ENCODE measurements at places on chromosomes 3 and 15.
A peak's percentile ranks its signal among the peaks of the same experiment; 100 is the strongest.

DNA sequence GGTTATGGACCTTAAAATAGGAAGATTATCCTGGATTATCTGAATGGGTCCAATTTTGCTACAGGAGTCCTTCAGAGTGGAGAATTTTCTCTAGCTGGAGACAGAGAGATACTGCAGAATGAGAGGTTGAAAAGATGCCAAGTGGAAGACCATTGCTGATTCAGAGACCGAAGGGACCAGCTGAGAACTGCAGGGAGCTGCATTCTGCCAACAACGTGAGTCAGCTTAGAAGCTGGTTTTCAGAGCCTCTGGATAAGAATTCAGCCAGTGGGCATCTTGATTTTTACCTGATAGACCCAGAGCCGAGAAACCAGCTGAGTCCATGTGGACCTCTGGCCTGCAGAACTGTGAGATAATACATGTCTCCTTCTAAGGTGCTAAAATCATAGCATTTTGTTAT is 234.0 kb downstream of the NR2F2 start:
- DNase-seq: no peak

DNA sequence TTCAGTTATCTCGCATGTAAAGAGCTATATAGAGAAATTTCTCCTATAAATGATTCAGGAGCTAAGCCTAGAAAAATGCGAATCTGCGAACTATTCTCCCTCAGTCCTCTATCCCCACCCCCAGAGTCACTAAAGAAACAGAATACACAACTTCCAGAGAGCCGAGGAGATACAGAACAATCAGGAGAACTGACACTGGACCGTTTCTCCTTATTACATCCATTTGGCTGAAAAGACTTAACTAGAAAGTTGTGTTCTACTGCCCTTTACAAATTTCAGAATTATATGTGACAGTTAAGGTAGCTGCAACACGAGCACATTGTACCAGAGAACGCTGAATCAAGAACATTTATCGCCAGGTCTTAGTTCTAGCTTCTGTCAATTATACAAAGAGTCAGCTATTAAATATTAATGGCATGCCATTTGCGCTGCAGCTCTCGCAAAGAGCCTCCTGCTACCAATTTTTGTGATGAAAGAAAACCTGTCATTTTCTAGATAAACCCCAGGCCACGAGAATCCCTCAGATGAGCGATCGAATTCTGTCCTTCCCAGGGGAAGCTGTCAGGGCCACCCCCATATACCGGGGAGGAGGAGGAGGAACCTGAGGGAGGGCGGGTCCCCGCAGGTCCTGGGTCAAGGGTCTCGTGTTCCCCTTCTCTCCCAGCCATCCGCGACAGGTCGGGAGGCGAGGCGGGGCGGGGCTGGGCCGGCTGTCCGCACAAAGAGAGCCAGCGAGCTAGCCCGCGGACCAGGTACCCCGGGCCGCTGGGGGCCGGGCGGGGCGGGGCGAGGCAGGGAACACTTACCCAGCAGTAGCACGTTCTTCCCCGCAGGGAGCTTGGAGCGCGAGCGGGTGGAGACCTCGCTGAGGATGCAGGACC is 878 bp downstream of the DYNC1LI1 start:
- peak; percentile 43 for DNase-seq

GRCh38 chr15:92336419-92336987 is 57.2 kb upstream of the ST8SIA2 start:
- DNase-seq: no peak

DNA sequence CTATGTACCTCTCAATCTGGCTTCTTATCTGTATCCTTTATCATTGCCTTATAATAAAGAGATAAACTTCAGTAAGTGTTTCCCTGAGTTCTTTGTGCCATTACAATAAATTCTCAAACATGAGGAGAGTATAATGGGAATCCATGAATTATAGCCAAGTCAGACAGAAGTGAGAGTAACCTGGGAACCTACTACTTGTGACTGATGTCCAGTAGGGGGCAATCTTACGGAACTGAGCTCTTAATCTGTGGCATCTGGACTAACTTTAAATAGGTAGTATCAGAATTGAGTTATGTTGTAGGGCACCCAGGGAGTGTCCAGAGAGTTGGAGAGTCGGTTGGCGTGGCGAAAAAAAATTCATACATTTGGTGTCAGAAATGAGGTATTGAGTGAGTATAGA is 542.6 kb downstream of the ZBBX start:
- DNase-seq: no peak

GRCh38 chr15:78319588-78319987 is 20.2 kb upstream of the SKIC8 start:
- DNase-seq: no peak

DNA sequence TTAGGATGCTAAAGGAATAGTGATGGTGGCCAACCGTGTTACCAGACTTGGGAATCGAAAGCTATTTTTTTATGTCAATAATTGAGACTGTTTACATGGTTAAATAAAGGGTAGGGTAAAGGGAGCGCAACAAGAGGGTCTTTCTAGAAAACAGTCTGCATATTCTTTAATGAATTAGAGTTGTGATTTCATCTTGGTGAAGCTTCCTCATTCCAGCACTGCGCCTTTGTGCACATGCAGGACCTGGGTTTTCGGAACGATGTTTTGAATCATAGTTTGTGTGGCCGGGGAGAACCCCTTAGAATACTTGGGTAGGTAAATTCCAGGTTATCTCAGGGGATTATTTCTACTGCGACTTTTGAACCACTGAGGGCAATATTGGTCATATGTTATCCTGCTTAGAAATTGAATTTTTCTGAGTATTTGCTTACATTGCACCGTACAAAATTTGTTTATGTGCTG is 1.3 kb downstream of the PIK3CA start:
- peak; percentile 34 for DNase-seq

GRCh38 chr15:74438721-74439316 is 5.1 kb upstream of the SEMA7A start:
- DNase-seq: peak; percentile 82

- DNase-seq: peak; percentile 57
Observed at GRCh38 chr15:74302821-74303359, 64.6 kb downstream of the CYP11A1 start.

- DNase-seq: no peak
Observed at GRCh38 chr15:47717036-47717612, at the start of gene SEMA6D. TSS of gene SEMA6D (plus strand) at chr15:47717505. CDS start at chr15:47759799, 42,294 bp downstream.

DNA sequence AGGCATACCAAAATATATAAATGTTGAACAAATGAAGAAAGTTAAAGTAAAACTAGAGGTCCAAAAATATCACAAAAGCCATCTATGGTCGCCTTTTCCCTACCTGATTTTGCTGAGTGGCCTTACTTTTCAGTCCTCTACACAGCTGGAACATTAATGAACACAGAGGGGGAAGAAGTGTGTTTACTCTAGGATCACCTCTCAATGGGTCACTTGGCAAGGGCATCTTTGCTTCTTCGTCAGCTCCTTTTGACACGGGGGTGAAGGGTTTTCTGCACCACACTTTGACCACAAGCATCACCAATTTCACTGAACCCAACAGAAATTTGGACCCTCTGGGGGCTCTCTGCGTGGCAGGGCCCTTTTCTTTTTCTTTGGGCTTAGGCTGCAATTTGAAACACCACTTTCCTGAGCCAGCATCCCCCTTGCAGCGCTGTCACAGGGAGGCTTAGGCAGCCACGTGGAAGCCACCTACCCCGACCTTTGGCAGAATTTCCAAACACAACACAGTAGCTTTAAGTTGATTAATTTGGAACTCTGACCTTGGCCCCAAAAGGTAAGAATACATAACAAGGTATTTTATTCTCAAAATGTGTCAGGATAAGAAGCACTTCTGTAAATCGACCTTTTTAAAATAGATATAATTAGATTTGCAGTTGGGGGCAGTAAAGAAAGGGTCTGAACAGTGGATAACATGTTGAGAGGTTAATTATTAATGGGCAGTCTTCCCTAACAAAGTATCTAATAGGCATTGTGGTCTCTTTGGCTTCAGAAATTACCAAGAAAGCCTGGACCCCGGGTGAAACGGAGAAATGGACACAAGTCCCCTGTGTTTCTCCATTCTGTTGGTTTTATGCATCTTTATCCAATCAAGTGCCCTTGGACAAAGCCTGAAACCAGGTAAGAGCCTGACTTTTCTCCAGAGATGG is at the start of gene LIPC:
Gene LIPC, plus strand, starts transcription at position 771 of the 929 bp plus-strand sequence. Its CDS starts 42 bp downstream, at position 813.
- no peak for DNase-seq

Measured in activated CD4-positive, alpha-beta T cell treated with anti-CD3 and anti-CD28 coated beads, Interleukin-2, amount 10 ng/mL, durations not matched to agents 7 days and 5 days (primary cell).